ENCODE measurements at places on chromosomes 6 and 20.

- no peak for DNase-seq
Measured at GRCh38 chr6:6635291-6635690, 46.8 kb downstream of the LY86 start.

DNA sequence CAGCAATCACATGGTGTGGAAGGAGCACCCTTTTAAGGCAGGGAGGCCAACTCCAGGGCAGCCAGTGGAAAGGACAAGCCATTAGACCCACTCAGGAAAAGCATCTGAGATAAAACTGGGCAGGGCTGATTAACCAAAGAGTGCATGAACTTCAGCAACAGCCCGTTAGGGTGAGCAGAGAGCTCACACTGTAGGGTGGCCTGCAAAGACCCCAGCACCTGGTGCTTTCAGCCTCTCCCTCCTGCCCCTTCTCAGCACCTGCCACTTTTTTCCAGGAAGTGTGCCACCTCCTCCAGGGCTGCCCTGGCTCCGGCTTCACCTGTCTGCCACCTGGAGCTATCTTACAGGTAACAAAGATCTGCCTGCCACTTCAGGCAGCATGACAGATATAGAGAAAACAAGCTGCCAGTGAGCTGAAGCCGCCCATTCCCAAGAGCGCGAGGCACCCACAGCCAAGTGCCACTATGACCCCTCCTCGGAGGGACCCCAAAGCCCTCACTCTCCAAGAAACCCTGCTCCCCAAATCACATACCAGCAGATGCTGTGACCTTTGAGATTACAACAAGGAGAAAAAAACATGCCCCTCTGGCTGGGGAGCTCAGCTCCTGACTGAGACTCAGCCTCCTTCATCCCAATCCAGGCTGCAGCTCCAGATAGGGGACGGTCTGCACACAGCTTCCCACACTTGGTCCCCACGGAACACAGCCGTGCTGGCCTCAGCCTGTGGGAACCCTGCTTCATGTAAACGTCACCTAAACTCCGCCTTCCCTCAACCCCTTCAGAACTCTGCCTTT lies 71.2 kb downstream of the ABHD12 start:
- DNase-seq, result no peak

GRCh38 chr20:14441201-14441600 lies 103.8 kb upstream of the FLRT3 start:
- no peak for DNase-seq

GRCh38 chr6:11277275-11278206 lies 45.1 kb upstream of the NEDD9 start:
- no peak for DNase-seq

GRCh38 chr20:10659651-10660601 lies 13.9 kb downstream of the JAG1 start:
- DNase-seq, result no peak

All from activated T-helper 1 cell treated with anti-CD3 and anti-CD28 coated beads, Interleukin-2, amount 50 U/mL, for 16 hours (primary cell).